Cerebellum (tissue), 4 donors: ENCODE measurements at places on chromosomes 7 and 10. TPM values are rescaled to one million over a fixed set of nuclear protein-coding genes. Genes with fewer than 3 reads are reported as not detected.

ASB15 gene
- 0.64 TPM for total RNA-seq

ARHGAP21 gene
- 246 TPM for total RNA-seq

EN2 gene
- total RNA-seq = 11.9 TPM

PNLIP gene
- not detected for total RNA-seq

INHBA gene
- total RNA-seq = 3.2 TPM

CCDC146 gene
- total RNA-seq = 15.8 TPM

PON3 gene
- 0.36 TPM for total RNA-seq

CPN1 gene
- total RNA-seq = not detected

VWDE gene
- 7.2 TPM for total RNA-seq

PIK3CG gene
- total RNA-seq = 1.9 TPM

HOXA9 gene
- total RNA-seq = not detected
